ENCODE measurements at places on chromosomes 11 and 22.

- no peak for DNase-seq
Observed at GRCh38 chr11:80849253-80849652, 1408.4 kb upstream of the TENM4 start.

GRCh38 chr11:119533921-119534736, 111.2 kb upstream of the THY1 start:
- DNase-seq = peak; percentile 86

- peak; percentile 98 for DNase-seq
Observed at GRCh38 chr11:64152841-64153691, 12.8 kb downstream of the MACROD1 start.

DNA sequence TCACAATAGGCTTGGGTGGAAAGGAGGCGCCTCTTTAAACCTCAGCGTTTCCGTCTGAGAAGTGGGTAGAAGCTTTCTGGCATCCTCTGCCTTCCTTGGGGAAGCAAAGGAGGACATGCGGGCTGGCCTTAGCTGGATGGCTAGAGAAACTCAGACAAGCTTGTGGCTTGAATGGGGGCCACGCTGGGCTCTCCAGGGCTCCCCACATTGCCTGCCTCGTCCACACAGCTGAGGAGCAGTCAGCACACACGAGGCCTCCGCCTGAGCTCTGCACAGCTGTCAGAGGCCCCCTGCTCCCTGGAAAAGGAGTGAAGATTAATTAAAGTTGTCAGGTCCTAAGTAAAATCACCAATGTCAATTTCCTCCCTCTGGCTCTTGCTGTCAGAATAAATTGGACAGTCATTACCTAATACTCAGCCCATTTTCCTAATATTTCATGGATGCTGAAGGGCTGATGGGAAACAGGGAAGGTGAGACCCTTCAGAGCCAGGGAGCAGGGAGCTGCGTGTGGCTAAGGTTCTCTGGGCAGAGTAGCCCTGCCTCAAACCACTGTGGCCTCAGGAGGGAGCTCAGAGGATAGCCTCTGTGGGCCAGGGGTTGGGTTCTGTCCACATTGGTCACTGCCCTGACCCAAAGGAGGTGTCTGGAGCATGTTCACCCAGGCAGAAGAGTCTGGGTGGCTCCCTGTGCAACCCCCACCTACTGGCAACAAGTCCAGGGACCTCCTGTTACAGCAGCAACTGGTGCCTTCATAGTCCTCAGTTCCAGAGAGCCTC, 118.3 kb upstream of the CD82 start:
- DNase-seq = no peak

GRCh38 chr11:57491371-57492061, 24.0 kb downstream of the SLC43A1 start:
- peak; percentile 80 for DNase-seq

GRCh38 chr22:38740116-38740723, 15.6 kb downstream of the SUN2 start:
- no peak for DNase-seq

DNA sequence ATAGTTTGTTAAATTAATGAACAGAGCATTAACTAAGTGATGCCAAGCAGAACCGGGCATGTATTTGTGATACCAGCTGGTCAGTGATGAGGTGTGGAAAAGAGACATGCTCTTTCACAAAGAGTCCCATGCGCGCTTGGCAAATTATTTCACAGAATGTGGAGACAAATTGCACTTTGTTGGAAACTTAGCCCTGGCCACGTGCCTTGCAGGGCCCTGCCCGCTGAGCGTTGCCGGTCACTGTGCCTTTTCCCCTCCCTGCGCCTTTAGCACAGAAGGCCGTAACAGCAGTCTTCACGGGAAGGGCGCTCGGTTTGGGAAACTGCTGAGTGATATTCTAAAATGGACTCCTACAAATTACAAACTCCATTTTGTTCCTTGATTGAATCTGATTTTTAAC, 235.9 kb downstream of the TBC1D22A start:
- no peak for DNase-seq

DNA sequence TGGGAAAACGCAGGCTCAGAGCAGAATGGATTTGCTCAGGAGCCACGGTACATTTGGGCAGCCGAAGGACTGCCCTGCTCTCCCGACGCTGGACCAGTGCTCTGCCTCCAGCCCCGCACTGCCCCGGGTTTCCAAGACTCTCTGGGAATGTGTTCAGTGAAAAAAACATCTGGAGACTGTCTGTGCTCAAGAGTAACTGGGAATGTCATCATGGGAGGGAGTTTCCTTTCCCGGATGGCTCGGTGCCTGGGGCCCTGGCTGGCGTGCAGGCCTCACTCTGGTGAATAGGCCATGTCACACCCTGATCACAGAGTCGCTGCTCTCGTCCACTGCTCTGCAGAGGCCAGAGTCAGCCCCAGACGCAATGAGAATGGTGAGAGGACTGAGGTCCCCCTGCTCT, 9.8 kb upstream of the APOL6 start:
- DNase-seq = no peak

- DNase-seq = no peak
Observed at GRCh38 chr11:122304306-122304705, 188.3 kb upstream of the BLID start.

DNA sequence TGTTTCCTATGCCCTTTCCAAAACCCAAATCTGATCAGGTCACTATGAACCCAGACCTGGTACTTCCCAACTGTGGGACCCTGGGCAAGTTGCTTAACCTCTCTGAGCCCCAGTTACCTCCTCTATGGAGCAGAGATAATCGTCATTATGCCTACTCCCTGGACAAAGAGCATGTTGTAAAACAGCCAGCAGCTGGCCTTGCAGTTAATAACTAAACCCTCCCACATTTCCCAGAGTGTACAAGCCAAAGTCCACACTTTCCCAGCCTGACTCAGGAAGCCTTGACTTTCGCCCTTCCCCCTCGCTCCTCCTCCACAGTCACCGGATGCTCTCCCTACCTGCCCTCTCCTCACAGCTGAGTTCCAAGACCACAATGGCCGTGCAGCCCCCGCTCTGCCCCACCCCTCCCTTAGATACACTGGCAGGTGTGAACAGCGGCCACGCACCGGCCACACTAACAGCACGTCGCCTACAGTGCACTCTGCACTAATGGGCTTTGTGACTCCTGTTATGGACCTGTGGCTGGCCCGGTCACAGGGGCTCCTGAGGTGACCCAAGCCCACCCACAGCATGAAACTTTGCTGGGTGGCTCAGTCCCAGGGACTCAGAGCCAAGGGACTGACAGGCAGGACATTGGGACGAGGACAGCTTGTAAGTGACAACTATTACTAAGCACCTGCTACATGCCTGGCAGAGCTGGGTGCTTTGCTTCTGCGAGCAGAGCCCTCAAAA, 15.6 kb upstream of the MFNG start:
- no peak for DNase-seq

- no peak for DNase-seq
Observed at GRCh38 chr22:31151872-31152271, 8.1 kb upstream of the RNF185 start.

DNA sequence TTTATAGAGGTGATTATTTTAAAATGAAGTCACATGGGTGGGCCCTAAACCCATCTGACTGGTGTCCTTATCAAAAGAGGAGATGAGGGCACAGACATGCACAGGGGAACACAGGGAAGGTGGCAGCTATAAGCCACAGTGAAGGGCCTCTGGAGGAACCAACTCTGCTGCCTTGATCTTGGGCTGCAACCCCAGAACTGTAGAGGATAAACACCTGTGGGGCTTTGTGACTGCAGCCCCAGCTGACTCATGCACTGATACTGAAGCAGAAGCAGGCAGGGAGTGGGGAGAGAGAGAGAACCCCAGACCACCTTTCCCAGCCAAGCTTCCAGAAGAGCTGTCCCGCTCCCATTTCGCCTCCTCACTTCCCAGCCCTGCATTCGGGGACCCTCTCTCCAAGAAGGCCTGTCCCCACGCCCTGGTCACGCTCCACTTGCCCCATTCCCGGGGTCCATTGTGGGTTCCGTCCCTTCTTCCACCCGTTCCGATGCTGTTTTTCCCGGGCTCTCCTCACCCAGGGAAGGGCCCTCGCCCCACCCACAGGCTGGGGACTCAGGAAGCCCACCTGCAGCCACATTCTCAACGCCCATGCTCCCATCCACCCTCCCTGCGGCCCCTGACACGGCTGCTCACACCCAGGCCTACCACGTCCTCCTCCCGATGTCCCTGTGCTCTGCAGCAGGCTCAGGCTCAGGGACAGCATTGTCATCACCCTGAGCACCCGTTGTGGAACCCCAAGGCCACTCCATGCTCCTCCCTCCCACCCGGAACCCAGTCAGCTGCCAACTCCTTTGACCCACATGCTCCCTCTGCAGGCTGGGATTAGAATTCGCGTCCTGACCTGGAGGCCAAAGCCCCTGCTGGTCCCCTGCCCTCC, 90.8 kb upstream of the SHANK2 start:
- peak; percentile 91 for DNase-seq

GRCh38 chr11:16511116-16512114, 155.1 kb upstream of the SOX6 start:
- DNase-seq = no peak

DNA sequence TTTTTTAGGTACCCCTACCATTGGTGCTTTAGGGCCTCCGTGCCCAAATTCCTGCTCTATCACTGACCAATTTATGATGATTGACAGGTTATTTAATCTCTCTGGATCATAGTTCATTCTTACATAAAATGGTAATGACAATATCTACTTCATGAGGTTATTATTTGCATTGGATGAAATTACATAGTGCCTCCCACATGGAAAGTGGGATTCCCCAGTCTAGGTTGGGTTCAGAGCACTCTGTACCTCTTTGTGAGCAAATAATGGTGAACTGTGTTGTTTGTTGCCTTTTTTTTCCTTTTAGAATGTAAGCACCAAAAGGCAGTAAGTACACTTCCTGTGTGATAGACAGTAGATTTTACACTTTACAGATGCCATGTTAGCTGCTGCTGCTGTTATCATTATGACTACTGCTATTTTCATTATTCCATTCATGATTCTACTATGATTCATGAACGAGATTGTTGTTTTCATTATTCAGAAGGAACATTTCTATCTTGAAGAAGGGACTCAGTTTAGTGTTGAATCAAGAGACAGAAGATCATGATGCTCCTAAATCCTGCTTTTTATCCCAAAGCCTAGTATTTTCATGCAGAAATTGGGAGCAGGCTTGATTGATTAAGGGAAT, 100.8 kb downstream of the ALX4 start:
- no peak for DNase-seq

DNA sequence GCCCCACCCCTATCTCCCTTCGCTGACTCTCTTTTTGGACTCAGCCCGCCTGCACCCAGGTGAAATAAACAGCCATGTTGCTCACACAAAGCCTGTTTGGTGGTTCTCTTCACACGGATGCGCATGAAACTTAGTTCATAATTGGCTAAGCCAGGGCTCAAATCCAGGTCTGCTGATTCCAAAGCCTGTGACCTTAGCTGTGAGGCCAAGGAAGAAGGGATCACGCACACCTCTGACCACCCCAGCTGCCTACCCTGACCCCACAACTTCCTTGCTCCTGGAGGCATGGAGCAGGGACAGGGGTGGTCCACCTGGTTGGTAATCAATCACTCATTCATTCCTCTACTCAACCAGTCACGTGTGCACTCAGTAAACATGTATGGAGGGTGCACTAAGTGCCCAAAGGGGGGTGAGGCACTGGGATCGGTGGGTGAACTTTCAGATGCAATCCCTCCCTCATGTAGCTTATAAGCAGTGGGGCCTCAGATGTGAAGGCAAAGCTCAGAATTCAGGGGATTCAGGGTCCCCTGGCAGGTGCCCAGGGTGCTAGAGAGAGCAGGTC, 10.3 kb downstream of the FXYD2 start:
- no peak for DNase-seq

DNA sequence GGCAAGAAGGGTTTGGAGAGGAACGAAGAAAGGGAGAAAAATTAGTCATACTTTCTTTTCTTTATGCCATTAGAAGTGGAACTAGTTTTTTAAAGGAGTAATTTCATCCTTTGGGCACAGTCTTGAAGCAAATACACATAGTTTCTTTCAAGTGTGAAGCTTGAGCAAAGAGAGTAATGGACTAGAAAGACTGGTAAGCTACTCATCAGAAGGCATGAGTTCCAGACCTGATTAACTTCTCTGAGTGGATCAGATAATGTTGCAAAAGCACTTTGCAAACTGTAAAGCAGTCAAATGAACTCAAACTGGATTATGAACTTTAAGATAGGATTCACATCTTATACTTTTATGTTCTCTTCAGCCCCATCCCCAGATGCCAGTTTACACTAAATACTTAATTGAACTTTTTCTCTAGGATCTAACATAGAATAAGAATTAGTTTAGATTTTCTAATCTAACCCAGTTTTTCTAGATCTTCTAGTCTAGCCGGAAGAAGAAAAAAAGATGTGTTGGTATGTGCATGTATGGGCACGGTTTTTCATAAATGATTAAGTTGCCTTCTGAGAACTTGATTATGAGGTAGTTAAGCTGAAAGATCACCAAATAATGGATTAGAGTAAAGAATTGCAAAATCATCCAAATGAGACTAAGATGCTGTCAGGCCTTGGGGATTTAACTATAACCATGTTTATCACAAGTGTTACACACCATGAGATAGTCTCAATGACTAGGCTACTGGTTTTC, 2.5 kb downstream of the DDIAS start:
- DNase-seq = no peak

GRCh38 chr22:42437488-42438292, 5.5 kb upstream of the NFAM1 start:
- peak; percentile 83 for DNase-seq

- DNase-seq = no peak
Observed at GRCh38 chr11:66840317-66841091, 2.7 kb upstream of the RCE1 start.

DNA sequence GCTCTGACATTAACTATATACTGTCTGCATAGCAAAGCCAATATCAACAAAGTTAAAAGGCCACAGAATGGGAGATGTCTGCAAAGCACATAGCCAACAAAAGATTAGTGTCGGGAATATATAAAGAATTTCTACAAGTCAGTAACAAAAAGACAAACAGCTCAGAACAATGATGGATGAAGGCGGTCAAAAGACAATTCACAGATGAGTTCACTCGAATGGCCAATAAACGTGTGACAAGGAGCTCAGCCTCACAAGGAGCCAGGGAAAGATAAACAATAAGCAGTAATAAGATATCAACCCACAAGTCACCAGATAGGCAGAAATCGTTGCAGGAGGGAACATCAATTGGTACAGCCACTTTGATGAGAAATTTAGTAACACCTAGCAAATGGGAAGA, 106.0 kb upstream of the ISX start:
- DNase-seq = no peak

DNA sequence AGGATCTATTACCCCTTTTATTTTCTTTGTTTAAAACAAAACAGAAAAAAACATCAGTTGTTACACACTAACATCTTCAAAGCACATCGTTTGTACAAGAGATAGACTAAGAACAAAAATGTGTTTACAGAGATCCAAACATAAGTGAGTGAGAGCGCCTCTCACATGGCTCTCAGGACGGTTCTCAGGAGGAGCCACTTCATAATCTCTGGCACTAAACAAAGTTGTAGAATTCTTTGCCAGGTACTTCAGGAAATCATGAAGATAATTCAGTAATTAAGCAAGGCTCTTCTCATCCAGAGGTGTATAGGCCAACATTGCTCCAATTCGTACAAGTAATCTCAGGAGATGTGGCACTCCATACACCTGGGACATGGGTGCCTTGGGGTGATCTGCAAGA, 29.8 kb downstream of the PDE3B start:
- DNase-seq = no peak

GRCh38 chr22:31676700-31677099, 14.7 kb upstream of the PISD start:
- peak; percentile 96 for DNase-seq

Data from iPS-NIHi11 (cell line).